Skin of body (tissue), 3 donors: ENCODE measurements at places on chromosomes 6 and 20. TPM values are rescaled to one million over a fixed set of nuclear protein-coding genes. Genes with fewer than 3 reads are reported as not detected.

DNA sequence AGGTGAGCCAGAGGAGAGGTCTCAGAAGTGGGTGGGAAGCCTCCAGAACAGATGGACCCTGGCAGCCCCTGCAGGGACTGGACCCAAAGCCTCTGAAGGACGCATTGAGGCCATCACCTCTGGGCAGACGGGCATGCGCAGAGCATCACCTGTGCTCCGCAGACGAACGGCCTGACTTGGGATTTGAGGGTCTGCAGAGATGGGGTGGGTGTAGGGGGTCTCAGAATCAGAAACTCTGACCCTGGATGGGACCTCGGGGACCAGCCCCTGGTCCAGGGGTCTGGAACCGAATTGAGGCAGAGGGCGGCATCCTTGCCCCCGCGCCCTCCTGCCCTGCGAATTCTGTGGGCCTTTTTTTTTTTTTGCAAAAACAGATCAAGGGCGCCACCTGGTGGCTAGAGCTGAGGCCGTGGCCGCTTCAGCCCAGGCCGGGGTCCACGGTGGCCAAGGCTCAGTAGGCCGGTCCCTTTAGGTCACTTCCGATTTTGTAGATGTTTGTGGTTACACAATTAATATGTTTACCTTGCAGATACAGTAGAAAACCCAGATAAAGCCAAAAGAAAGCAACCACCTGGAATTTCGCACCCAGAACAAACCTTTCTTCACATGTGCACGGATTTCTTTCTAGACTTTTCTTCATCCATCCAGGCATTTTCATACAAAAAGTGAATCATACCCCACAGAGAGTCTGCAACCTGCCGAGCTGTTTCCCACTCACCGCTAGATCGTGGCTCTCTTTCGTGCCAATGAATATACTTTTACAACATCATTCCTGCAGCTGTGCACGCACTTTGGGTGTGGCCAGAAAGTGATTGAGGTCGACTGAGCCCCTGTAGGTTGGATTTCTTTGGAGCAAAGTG lies 25.9 kb downstream of the ZBP1 start:
- no peak for DNase-seq

DNA sequence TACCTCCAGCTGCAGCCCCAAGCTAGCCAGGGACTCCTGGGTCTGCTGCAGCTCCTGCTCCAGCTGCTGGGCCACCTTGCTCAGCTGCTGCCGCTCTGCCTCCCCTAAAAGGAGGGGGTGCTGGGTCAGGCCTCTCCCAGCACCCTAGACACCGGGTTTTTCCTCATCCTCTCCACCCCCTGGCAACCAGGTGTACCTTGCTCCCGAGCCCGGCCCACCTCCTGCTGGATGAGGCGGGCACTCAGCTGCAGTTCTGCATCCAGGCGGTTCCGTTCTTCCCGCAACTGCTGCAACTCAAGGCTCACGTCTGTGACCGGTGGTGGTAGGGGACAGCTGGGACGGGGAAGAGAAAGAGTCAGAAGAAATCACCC lies 6.1 kb upstream of the PSORS1C2 start:
- no peak for DNase-seq

DNA sequence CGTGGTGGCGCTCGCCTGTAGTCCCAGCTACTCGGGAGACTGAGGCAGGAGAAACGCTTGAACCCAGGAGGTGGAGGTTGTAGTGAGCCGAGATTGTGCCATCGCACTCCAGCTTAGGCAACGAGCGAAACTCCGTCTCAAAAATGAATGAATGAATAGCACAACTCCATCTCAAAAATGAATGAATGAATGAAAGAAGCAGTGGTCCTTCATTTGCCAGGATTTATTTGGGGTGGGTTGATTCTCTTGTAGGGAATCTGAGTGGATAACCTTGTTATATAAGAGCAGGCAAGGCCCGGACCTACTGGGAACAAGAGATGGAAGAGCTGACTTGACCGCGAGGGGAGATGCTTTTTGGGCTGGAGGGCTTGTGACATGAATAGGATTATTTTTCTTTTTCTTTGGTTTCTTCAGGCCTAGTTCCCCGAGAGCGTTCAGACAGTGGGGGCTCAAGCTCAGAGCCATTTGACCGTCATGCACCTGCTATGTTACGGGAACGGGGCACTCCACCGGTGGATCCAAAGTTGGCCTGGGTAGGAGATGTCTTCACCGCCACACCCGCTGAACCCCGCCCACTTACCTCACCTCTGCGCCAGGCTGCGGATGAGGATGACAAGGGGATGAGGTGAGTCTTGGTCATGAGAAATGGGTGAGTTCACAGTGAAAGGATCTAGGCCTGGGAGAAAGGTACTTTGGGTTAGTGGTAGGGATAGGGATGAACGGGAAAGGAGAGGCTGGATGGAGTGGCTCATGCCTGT lies 9.8 kb downstream of the PRRC2A start:
- DNase-seq = no peak

DNA sequence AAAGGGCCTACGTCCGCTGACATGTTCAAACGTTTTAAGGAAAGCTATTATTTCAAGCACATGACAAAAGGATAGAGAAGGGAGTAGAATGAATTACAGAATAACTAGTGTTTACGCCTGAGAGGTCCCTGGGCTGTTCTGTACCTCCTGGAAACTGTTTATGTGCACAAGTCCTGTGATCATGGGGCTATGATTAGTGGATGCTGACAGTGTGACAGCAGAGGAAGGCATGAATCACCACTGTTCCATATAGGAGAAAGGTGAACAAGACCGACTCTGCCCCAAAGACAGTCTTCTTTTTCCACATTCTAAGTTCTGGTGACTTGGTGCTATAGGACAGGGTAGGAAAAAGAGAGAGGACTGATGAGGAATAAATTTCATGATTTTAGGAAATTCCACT lies 249.2 kb upstream of the PRDM1 start:
- DNase-seq = no peak

GRCh38 chr6:4676016-4676415 lies 100.2 kb upstream of the CDYL start:
- no peak for DNase-seq

- peak; percentile 68 for DNase-seq
Measured at GRCh38 chr6:10610289-10610688, 84.1 kb downstream of the C6orf52 start.

DNA sequence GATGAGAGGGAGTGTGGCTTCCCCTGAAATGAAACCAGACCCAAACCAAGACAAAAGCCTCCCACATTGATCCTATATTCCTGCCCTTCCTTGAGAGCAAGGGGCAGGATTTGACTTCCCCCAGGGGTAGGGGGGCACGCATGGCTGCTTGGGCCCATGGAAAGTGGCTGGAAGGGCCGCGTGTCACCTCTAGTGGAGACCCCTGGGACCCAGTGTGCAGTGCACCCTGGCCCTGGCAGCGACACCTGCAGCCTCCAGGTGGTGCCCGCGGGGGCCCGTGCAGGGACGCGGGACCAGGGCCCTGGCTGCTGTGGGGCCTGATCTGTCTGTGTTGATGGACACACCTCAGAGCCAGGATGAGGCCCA lies 18.0 kb upstream of the SLCO4A1 start:
- DNase-seq = no peak

GRCh38 chr6:152503546-152503945 lies 133.6 kb downstream of the SYNE1 start:
- DNase-seq = no peak

DNA sequence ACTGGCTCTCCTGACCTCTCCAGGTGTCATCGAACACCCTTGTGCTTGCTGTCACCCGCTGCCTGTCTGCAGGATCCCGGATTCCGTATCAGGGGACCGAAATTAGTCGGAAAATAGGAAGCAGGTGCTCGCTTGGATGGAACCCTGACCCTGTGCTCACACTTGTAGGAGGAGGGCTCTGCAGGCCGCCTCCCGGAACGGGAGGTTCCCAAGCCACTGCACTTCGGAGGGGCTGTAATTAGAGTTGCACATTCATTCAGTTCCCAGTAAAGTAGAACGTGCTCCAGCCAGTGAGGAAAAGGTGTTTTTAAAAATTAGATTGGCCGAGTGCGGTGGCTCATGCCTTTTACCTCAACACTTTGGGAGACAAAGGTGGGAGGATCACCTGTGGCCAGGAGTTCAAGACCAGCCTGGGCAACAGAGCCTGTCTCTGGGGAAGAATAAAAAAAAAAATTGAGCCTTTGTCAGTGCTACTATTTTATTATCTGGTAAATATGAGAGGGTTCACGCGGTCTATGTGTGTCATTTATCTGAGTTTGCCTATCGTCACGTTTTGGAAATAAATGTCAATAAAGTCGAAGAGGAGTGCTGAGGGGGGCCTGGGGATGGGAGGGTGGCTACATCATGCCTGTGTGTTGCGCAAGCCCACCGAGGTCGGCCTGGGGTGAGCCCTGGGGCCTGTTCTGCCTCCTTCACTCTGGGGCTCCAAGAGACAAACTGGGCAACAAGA lies 1.5 kb upstream of the GMEB2 start:
- peak; percentile 33 for DNase-seq

DNA sequence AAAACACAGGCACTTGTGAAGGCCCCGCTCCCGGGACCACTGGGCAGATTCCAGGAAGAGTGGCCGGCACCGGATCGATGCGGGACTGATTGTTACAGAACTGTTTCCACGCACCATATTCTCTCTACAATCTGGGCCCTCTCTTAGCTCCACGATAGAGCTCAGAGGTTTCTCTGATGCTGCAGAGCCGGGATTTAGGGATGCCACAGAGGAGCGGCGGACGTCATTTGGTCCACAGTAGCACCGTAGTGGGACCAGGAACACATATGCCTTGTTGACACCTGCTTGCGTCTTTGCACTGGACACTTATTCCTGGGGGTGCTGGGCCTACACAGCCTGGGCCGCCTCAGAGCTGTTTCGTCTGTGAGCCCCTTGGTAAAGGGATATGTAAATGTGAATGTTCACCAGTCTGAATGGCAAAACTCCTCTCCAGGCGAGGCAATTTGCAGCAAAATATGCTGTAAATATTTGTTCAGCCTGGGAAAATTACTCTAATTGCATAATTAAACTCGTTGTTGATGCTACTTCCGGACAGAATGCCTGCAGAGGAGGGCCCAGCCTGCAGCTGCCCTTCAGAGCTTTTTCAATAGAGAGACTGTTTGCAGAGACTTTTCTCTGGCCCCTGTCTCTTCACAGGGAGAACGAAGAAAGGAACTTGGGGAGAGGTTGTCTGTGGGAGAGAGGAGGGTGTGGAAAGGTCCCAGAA lies 9.4 kb downstream of the PCK1 start:
- DNase-seq = no peak

GRCh38 chr6:11194356-11195218 lies 37.9 kb downstream of the NEDD9 start:
- no peak for DNase-seq

DNA sequence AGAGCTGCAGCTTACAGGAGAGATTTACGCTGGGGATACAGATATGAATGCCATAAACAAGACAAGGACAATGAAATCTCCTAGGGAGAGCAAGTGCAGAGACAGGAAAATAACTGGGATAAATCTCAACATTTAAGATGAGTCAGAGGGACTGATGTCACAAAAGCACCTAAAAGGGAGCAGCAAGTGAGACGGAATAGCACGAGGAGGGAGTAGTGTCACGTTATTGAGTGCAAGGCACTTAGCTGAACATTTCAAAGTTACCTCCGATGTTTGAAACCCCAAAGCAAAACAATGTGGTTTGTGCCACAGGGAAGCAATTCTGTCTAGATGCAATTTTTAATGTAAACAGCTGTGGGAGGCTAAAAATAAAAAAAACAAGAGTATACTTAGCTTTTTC lies 1131.7 kb upstream of the EYS start:
- DNase-seq = no peak

DNA sequence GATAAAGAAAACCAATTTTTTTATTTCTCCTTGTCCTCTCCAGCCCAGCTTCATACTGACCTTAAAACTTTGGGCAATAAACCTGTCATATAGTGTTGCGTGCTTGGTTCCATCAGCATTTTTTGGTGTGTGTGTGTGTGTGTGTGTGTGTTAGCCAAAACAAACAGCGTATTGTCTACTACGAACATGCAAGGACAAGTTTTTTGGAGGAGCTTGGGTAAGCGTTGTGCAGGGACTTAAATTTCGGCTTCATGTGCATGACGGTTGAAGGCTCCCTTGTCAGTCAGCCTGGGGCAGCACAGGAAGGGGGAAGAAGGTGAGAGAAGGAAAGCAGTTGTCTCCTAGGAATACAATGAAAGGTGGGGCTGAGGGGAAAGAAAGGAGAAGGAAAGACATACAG lies 62.0 kb upstream of the PAX1 start:
- no peak for DNase-seq

- DNase-seq = no peak
Measured at GRCh38 chr20:43513372-43513930, 6.0 kb downstream of the L3MBTL1 start.

GRCh38 chr6:75711173-75711572 lies 37.9 kb upstream of the MYO6 start:
- no peak for DNase-seq

- no peak for DNase-seq
Measured at GRCh38 chr20:17109307-17109706, 117.5 kb upstream of the PCSK2 start.

DNA sequence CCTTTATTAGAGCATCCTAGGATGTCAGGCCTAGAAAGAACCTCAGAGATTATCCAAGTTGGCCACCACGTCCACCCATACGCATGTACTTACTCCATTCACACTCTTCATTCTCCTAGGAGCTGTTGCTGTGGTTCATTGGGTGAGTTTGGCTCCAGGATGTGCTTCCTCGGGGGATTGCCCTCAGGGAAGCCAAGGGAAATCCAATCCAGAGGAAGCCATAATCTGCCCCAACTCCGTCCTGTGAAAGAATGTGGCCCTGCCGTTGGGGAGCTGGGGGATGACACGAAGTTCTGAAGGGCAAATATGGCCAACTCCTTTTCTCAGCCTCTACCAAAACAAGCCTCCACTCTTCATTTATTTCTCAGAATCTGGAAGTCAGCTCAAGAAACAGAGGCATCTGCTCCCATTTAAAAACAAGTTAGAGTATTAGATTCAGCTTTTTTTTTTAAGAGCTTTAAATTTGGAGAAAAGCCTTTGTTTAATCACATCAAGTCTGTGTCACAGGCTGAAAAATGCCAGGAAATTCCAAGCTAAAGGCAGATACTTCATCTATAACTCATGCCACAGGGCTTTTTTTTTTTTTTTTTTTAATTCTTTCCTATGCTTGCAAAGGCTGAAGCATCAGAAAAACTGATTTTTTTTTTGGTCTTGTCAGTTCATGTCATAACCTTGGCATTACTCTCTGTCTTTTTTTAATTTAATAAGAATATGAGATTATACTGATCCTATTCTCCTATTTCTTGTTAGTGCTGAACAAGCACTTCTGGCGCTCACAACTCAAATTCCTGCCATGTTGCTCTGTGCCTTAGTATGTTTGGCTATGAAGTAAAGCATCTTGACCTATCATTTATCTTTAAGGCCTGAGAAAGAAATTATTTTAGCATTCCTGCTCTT lies 480.9 kb upstream of the MARCKS start:
- DNase-seq = peak; percentile 96

GRCh38 chr6:155328539-155329459 lies 14.5 kb upstream of the TFB1M start:
- no peak for DNase-seq

GRCh38 chr20:38917657-38918056 lies 8.6 kb upstream of the FAM83D start:
- no peak for DNase-seq

Gene RIPOR2
- total RNA-seq = 13.6 TPM

Gene THEMIS
- total RNA-seq = 0.10 TPM

Gene C20orf202
- total RNA-seq = 0.69 TPM

Gene KHDRBS2
- 0.30 TPM for total RNA-seq

Gene PCSK2
- 2.2 TPM for total RNA-seq

Gene DYNLT2
- total RNA-seq = 2.0 TPM

Gene CRYBG1
- total RNA-seq = 24.9 TPM

Gene LRFN2
- total RNA-seq = 0.49 TPM

Gene RAMACL
- 2.7 TPM for total RNA-seq

Gene EIF6
- 69.6 TPM for total RNA-seq

Gene SERPINB1
- 17.9 TPM for total RNA-seq

Gene PRICKLE4
- 2.4 TPM for total RNA-seq

Gene CTAGE9
- not detected for total RNA-seq

Gene NRSN1
- 0.39 TPM for total RNA-seq
